ENCODE measurements at places on chromosomes 5 and 9.
A peak's percentile ranks its signal among the peaks of the same experiment; 100 is the strongest.

- no peak for DNase-seq
These were observed 1.1 kb upstream of the G3BP1 start for GRCh38 chr5:151770383-151771258.

- DNase-seq: no peak
These were observed 196.5 kb downstream of the TLE1 start for GRCh38 chr9:81492710-81493447.

GRCh38 chr5:37740331-37741066, 99.3 kb downstream of the GDNF start:
- DNase-seq: no peak

DNA sequence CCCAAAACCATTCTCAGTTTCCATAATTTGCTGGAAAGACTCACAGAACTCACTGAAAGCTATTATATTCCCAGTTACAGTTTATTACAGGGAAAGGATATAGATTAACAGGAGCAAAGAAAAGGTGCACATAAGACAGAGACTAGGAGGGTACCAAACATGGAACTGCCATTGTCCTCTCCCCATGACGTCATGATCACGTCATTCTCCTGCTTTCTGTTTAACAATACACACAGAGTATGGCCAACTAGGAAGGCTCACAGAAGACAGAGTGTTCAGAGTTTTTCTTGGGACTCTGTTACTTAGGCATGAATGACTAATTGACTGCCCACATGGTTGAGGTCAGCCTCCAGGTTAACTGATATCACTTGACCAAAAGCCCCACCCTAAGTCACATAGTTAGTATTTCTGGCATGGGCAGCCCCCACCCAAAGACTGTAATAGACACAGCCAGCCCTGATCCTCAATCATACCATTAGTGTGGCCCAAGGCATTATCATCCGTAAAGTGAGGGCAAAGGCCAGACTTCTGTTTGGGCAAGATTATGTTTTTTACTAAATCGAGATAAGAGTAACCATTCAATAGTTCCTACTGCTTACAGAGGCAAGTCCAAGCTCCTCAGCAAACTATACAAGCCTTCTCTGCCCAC, 353.5 kb upstream of the POU5F2 start:
- DNase-seq: no peak

- DNase-seq: peak; percentile 58
These were observed 11.4 kb downstream of the MTAP start for GRCh38 chr9:21813575-21814473.

DNA sequence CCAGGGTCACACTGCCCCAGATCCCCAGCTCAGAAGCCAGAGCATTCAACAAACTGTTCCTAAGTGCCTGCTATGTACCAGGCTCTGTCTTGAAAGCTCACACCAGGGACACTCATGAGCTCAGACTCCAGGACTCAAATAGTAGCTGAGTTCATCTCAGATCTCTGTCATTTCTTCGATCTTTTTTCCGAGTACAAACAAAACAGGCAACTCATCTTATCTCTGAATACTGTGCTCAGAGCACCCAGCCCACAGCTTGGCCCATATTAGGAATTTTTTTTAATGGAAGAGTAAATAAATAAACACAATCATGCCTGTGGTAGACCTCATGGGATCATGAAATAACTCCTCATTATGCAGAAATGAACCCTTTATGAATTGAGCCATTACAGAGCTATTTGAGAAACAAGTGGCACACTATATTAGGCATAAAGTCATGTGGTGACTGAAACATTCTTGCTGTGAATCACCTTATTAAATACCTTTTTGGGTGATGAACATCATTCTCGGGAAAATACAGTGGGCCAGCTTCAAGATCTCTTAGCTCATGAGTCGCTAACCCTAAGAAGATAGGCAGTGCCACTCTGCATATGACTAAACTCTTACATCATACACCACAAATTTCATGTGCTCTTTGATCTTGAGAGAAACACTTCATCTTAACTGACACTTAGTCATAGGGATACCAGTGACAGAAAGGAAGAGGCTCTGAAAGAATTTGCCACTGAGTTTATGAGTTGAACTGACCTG, 9.9 kb downstream of the SH3RF2 start:
- no peak for DNase-seq

DNA sequence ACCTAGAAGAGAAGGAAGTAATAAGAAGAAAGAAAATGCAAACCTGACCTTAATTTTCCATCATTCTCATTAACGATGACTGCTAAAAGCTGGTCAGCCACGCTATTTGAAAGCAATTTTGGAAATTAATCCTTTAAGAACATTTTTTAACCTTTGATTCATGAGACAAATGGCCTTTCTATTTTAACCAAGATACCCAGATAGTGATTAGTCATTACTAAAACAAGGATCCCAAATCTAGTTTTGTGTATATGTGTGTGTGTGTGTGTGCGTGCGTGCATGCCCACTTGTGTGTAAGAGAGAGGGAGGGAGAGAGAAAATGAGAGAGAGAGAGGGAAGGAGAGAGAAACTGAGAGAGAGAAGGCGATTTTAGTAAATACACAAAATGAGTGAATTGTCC, 329.5 kb downstream of the DEPDC1B start:
- DNase-seq: no peak

DNA sequence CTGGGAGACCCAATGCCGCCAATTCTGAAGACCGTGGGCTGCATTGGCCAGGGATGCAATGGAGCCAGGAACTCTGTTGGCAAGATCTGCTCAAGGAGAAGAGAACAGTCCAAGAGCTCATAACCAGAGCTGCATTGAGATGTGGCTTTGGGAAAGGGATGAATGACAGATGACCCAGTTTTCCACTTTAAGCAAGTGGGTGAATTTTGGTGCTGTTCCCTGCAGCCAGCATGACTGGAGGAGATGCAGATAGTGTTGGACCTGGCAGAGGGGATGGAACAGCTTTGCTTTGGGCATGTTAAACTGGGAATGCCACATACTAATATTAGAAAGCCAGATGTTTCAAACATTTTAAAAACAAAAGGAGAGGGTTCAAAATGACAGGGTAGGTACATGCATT, 143.1 kb downstream of the FSTL4 start:
- no peak for DNase-seq

DNA sequence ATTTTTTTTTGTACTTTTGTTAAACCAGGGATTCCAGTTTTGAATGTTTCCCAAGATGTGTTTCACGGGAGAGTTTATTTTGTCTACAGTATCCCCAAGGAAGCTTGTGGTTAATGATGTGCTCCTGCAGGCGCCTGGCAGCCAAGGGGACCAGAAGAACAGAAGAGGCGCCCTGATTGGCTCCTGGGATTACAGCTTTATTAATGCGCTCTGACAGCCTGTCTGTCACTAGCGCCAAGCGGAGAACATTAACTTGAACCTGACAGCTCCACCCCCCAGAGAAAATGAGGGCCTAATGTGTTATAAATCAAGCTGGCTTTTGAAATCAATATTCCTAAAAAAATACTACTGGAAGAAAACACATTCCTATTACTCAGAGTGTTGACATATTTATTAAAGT, 5.0 kb upstream of the FBXL7 start:
- DNase-seq: no peak

GRCh38 chr5:144971108-144971850, 800.6 kb downstream of the KCTD16 start:
- DNase-seq: no peak

- DNase-seq: no peak
These were observed 74.3 kb upstream of the SPEF2 start for GRCh38 chr5:35543408-35543807.

GRCh38 chr5:150506571-150507473, 1.1 kb upstream of the NDST1 start:
- DNase-seq: no peak
